ENCODE measurements at places on chromosomes 4 and X.
A peak's percentile ranks its signal among the peaks of the same experiment; 100 is the strongest.

DNA sequence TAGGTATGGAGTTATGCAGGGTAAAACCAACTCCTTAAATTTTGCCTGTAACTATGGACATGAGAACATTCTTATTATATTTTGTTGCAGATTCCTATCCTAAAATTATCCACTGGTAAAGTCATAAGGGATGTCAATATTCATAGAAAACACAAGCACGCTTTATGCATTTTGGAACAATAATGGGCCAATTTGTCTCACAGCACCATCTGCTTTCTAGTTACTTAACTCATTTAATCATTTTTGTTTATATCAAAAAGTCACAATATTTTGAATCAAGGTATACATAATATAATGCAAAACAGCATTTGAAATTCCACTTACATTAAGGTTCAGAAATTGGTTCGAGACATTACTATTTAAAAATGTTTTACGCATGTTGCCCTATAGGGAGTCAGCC, 203.0 kb downstream of the GABRG1 start:
- DNase-seq = no peak

DNA sequence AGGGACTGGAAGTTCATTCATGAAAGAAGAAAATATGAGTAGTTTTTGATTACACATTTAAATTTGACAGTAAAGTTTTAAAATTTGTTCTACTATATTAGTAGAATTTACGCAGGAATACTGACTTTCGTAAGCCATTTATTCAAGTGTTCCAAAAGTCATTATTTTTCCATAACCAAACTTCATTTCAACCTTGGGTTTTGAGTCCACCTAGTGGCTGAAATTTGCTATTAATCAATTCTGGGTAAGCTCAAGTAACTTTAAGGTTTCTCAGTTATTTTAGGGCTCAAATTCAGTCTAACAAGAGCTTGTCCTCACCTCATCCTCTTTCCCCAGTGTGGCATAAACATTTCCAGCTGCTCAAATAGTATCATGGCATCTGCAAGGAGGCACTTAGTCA, 175.4 kb downstream of the SH3BGRL start:
- DNase-seq = no peak

GRCh38 chr4:42627885-42628646, 28.8 kb downstream of the ATP8A1 start:
- DNase-seq = peak; percentile 69

DNA sequence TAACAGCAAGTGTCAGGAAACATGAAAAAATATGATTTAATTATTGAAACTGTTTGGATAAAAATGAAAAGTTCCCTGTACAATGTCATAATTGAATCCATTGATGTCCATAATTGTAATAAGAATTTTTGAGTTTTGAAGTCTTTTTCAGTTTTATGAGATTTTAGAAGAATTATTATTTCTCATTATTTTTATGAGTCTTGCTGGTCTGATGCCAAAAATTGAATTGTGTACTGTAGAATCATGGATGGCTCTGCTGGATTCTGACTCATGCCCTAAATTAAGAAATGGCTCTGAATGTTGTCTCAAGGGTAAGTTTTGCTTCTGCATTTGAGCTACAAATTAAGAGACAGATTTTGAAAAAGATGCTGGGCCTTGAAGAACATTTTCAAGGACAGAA, 132.8 kb upstream of the MAP9 start:
- DNase-seq = no peak

DNA sequence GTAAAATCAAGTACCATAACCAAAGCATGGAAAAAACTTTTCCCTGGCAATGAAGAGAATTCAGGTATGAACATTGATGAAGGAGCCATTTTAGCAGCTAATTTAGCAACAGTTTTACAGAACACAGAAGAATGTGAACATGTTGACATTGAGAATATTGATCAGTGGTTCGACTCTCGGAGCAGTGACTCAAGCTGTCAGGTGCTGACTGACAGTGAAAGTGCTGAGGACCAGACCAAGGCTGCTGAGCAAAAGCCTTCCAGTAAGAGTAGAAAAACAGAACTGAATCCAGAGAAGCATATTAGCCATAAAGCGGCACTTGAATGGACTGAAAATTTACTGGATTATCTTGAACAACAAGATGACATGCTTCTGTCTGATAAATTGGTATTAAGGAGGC, 2.8 kb downstream of the TIGD2 start:
- DNase-seq = no peak

GRCh38 chr4:154211506-154211905, 280.1 kb downstream of the DCHS2 start:
- no peak for DNase-seq

DNA sequence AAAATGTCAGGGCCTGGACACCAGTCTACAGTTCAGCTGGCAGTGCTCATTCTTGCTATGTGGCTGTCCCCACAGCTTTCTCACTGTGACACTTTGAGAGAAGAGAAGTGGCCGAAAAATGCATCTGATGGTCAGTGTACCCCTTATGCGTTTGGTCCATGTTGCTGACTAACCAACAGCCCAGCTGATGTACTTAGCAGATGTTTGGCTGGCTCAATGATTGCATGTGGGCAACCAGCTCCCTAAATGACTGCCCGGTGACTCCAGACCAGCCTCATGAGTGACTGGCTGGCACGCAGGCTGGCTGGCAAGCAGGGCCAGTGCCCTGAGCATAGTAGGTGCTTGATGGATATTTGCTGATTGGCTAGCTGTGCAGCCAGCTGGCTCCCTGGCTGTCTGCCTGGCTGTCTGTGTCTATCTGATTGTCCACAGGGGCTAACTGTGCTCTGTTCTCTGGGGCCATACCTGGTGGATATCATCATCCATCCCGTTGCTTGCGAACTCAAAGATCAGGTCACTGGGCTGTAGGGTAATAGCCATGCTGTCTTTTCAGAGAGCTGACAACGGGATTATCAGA, 29.4 kb downstream of the ELF4 start:
- DNase-seq = no peak

DNA sequence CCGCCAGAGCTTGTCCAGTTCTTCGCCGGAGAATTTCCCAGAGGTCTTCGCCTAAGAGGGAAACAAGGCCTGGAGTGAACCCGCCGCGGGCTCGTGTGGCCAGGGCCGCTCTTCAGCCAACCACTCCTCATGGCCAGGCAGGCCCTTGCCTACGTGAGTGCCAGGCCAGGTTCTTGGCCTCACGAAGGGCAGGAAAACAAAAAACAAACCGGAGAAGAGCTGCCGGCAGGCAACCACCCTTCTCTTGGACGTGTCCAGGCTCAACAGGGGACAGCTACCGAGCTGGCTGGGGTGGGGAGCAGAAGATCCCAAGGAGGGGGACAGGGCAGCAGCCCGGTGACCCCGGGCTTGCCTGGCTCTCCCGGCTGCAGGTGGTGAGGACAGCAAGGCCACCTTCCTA, 13.3 kb downstream of the LRPAP1 start:
- DNase-seq = no peak

DNA sequence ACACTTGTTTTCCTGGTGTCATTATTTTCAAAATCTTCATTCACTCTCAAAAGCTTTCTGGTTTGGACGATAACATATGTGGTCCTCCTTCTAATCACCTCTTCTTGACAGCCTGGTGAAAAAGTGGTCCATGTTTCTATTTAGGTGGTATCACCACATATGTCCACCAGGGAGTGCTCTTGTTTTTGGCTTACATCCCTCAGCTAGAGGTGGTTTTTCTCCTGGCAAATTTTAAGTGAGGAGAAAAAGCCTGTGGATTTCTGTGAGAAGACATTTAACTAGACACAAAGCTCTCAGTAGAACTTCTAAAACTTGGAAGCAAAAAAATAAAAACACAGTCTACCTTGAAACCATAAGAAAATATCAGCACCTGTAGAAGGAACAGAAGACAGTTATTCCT, 58.0 kb upstream of the FRMPD4 start:
- peak; percentile 35 for DNase-seq

DNA sequence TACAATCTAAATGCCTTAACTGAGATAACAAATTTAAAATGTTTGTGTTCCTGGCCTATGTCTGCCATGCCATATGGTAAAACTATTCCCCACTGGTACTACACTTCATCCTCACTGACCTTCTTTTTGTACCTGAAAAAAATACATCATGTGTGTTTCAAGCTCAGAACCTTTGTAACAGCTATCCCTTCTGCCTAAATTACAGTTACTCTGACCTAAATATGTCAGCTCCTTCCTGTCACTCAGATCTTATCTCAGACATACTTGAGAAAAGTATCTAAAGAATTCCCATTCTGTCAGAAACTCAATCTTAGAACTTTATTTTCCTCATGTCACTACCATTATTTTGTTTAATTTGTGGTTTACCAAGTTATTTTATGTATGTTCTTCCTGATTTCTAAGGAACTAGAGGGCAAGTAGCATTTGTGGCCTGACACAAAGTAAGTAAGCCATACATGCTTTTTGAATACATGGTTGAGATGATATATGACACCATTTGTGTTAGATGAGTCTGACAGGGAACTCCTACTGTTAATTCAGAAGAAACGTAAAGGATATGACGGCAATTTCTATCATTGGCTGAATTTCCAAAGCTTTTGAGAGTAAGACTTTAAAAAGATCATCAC, 456.5 kb upstream of the NDST3 start:
- no peak for DNase-seq

DNA sequence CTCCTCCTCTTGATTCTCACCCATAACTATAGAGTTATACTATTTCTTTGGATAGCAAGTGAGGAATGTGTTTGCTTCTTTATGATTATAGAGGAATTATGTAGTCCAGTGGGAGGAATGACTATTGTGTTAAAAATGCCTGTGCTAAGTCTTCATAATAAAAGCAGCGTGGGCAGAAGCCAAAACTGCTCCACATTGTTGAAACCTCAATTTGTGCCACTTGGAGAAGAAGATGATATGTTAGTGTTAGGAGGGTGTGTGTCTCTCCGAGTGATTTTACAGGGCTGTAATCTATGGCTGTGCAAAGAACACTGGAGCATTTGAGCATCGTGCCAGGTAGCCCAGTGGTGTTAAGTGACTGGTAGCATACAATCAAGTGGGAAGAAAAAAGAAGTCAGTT, 74.3 kb downstream of the FRAS1 start:
- no peak for DNase-seq

DNA sequence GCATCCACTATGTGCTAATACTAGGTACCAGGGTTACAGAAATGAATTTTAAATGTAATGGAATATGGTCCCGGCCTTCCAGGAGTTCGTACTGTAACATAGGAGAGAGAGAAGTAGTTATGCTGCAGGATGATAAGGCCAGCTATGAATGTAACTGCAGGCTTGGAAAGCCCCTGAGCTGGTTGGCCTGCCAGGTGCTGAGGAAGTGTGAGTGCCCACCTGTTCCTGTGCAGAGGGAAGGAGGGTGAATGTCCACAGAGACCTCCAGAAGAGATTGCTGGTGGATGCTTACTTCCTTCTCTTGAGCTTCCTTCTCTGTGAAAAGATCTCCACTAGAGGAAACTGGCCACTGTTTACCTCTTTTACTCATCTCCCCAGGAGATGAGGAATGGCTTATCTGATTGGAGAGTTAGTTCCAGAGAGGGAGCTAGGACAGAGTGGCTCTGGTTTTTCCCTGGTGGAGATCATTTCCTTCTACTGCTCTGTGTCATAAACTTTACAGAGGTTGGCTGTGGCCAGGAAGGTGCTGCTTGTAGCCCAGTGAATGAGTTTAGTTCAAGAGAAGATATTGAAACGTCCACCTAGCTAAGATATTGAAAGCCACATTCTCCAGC, 114.0 kb upstream of the LNX1 start:
- no peak for DNase-seq

DNA sequence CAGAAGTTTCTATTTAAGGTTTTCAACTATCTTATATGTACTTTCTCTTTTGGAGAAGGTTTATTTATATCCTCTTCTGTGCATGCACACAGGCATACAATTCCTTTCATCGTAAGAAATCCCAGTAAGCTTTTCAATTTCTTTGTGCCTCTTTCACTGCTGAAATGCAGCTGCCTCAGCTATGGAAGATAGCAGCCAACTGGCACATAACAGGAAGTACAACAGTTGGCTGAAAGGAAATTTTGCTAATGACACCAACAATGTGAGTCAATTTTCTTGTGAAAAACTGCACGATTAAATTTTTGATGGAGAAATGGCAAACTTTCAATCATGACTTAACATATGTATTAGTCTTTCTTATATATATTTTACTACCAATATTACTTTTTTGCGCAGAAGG, 74.5 kb upstream of the PAQR3 start:
- no peak for DNase-seq

DNA sequence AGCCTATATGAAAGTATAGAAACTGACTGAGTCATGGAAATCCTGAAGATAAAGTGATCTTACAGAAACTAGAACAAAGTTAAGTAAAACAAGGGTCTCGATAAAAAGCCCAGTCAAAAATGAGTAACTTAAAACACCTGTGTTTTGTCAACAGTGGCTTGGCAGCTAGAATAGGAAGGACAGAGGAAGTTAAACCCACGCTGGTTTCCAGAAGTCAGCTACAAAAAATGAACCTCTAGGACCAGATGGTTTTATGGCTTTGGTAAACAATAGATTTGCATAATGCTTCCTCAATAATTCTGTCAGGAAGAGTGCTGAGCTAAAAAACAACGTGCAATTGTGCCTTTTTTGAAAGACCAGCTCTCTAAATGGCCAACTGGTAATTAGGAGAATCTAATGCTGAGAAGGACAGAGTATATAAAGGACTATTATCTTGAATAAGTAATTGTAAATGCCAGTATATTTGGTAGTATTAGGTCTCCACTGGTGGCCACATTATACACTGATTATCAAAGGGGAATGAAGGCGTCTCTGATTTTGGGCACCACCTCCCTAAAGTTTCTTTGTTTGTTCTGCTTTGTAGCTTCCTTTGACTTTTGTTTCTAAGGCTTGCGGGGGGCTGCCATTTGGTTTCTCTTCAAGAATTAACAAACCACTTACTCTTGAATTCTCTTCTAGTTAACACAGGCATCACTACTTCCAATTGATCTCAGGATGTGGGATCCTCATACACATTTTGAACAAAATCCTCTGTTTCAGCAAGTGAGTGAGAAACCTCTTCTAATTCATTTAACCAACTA, 72.2 kb upstream of the PPP3CA start:
- DNase-seq = no peak

- DNase-seq = no peak
Observed at GRCh38 chrX:373641-374471, 12.9 kb downstream of the PPP2R3B start.

DNA sequence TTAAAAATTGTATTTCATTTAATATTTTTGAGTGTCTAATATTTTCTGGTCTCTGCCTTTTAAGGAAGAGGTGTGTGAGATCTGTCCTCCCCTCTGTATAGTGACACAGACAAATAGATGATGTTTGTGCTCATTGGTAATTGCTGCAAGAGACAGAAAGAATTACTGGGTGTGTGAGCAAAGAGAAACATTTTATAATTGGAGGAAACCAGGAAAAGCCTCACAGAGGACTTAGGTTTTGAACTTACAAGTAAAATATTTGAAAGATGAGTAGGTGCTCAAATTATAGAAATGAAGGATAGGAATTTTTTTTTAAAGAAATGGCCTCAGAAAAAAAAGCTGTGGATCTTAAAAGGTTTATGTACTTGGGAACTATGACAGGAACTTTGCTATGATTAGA, 149.8 kb downstream of the SPCS3 start:
- DNase-seq = no peak

DNA sequence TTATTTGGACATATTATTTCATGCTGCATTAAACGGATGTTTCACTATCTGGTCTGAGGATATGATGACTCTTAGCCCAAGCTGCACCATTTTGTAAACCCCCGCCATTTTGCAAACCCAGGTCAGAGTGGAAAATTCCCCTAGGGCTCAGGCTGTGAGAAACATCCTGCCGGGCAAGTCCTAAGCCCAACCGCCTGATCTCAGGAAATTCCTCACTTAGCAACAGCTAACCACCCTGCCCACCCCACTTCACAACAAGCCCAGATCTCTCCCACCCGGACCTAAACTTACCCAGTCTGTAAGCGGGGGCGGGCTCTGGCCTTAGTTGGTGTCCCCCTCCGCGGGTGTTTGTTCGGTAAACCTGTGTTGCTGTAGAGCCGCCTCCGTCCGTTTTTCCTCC, 2747.1 kb downstream of the PCDH7 start:
- DNase-seq = no peak
